ENCODE measurements at places on chromosomes 6 and 20.
A peak's percentile ranks its signal among the peaks of the same experiment; 100 is the strongest.

GRCh38 chr20:4637081-4637797 lies 84.5 kb upstream of the PRND start:
- DNase-seq: no peak

DNA sequence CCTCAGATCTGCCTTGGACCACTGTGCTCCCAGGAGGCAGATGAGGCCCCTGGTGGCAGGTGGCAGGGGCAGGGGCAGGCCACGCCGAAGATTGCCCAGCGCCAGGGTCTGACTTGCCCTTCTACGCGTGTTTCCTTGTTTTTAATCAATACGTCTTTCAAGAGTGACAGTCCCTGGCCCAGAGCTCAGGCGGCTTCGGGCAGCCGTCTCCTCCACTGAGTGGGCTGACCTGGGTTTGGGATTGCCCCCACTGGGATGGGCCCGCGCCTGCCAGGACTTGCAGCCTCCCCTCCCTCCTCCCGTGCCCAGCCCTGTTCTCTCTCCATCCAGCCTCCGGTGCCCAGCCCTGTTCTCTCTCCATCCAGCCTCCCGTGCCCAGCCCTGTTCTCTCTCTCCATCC lies 21.2 kb downstream of the FRMD1 start:
- DNase-seq: no peak

DNA sequence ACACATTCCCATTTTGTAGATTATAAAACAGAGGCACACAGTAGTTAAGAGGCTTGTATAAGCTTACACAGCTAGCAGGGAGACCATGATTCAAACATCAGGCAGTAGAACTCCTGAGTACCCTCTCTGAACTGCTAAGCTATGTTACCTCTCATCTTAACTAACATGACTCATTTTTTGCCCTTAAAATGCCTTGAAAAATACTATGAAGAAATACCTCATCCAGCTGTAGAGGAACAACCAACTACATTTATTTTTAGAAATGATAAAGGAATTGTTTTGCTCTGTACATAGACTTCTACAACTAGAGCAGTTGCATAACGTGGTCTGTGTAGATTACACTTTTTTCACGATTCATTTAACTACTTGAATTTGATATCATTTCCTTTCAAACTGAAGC lies 102.1 kb downstream of the FLRT3 start:
- DNase-seq: no peak

GRCh38 chr20:33814238-33814712 lies 3.1 kb downstream of the CHMP4B start:
- DNase-seq: no peak

DNA sequence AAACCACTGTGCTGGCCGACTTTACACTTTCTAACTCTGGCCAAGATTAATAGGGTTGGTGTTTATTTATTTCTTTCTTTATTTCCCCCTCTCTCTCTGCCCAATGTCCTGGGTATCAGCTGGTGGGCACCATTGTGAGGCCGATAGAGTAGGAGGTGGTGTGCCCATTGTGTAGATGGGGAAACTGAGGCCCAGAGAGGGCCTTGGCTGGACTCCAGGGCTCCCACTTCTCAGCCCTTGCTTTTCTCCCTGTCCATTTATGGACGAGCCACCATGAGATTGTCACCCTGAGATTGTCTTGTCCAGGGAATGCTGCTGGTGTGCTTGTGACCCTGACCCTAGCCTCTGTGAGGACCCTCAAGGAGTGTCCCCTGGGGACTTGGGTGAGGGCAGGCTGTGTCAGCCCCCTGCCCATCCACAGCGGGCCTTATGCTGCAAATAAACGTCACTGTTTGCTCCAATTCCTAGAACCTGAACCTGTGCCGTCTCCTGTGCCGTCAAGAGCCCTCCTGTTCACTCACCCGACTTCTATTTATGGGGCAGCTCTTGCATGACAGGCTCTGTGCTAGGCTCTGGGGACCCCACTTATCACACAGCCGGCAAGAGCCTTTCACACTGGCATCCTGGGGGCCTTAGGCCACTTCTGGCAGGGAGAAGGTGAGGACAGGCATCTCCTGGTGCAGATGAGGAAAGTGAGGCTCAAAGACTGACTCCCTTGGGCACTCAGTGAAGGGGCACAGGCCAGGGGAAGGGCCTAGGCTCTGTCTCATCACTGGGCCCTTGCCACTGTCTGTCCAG lies 24.8 kb downstream of the SUN5 start:
- no peak for DNase-seq

GRCh38 chr6:101402622-101403031 lies 9.1 kb downstream of the GRIK2 start:
- DNase-seq: no peak

- DNase-seq: no peak
These were observed 55.8 kb upstream of the SMOC2 start for GRCh38 chr6:168385037-168385759.

- no peak for DNase-seq
These were observed 29.7 kb downstream of the IGF2R start for GRCh38 chr6:159998538-159998937.

DNA sequence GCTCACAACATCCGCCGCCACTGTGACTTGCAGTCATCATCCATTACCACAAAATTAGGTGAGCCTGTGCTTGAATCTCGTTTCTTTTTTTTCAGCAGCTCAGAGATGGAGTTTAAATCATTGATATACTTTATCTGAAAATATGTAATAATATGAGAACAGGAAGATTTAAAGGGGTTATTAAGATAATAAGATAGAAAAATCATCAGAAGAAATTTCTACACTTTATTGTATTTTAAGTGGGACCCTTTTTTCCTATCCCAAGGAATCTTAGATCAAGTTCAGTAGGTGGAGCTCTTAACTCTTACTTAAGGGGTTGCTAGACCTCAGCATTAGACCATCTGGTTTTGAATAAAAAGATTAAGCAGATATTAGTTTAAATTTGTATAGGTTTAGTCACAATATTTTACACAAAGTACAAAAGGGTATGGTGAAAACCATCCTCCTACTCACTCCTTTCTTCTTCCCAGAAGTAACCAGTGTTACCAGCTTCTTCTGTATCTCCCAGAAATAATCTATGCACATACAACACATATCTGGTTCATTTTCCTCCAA lies 9.4 kb upstream of the NCOA7 start:
- peak; percentile 42 for DNase-seq

- DNase-seq: no peak
These were observed 50.0 kb downstream of the ADAT2 start for GRCh38 chr6:143400258-143401067.

DNA sequence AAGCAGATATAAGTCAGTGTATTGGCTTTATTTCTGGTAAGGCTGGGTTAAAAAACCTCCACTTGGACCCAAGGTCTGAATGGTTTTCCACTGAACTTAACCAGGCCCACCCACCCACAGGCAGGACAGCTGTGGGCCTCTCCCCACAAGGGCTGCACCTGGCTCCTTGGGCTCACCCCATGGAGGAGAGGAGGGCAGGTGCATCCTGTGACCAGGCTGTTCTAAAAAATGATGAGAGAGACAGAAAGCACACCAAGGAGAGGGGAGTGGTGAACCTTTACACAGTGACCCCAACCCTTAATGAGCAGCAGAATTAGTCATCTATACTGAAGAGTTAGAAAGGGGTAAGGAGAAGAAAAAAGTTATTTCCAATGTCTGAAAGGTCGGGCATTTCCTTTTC lies 34.5 kb upstream of the DUSP22 start:
- no peak for DNase-seq

- DNase-seq: no peak
These were observed 50.6 kb downstream of the LAMA4 start for GRCh38 chr6:112203577-112204349.

- DNase-seq: no peak
These were observed 12.9 kb downstream of the OR2A4 start for GRCh38 chr6:131688286-131688685.

DNA sequence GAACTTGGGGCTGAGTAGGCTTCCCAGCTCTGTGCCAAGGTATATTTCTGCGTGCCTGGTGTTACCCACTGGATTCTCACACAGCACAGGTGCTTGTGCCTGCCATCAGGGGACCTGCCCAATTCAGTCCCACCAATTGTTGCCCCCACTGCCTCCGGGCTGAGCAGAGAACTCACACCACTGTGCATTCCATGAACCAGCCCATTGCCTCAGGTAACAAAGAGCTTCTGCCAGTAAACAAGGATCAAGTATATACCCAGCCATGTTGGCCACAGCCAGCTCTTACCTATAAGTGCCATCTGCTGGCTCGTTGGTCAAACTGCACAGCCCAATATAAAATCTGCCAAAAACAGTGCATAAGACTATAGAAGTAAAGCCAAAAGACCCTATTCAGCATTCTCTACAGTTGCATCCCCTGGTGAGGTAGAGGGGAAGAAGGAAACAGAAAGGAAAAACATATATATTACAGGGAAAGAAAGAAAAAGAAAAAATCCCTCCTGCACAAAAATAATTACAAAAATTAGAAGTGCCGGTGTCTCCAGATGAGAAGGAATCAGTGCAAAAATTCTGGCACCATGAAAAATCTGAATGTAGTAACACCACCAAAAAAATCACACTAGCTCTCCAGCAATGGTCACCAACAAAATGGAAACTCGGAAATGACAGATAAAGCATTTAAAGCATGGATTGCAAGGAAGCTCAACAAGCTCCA lies 241.4 kb downstream of the IBTK start:
- no peak for DNase-seq

GRCh38 chr20:46674253-46675083 lies 14.8 kb downstream of the TP53RK start:
- DNase-seq: no peak

DNA sequence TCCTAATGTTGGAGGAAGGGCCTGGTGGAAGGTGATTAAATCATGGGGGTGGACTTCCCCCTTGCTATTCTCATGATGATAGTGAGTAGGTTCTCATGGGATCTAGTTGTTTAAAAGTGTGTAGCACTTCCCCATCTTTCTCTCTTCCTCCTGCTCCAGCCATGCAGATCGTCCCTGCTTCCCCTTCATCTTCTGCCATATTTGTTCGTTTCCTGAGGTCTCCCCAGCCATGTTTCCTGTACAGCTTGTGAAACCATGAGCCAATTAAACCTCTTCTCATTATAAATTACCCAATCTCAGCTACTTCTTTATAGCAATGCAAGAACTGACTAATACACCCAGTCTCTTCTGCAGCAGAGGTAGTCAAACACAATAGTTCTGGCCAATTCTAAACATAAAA lies 5.4 kb downstream of the EPM2A start:
- DNase-seq: no peak

- DNase-seq: no peak
These were observed 10.5 kb upstream of the KIAA1755 start for GRCh38 chr20:38270869-38271605.

GRCh38 chr6:132780770-132781371 lies 17.6 kb downstream of the SLC18B1 start:
- no peak for DNase-seq

GRCh38 chr6:167294241-167294640 lies 3.1 kb downstream of the UNC93A start:
- no peak for DNase-seq

- DNase-seq: no peak
These were observed 62.0 kb upstream of the HFE start for GRCh38 chr6:26025047-26025893.

DNA sequence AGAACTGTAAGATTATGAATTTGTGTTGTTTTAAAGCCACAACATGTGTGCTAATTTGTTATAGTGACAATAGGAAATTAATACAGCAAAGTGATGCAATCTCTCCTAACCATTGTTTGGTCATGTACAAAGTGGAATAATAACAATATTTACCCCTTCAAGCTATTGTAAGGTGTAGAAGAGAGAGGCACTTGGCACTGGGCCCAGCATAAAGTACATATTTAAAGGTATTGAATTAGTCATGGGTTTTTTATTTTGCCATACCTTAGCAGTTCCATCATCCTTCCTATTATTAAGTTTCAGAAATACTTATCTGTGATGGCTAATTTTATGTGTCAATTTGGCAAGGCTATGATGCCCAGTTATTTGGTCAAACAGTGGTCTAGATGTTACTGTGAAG lies 322.4 kb upstream of the TSHZ2 start:
- DNase-seq: no peak

GRCh38 chr6:33797626-33798342 lies 6.0 kb downstream of the MLN start:
- DNase-seq: no peak

- no peak for DNase-seq
These were observed 73.7 kb downstream of the EDN1 start for GRCh38 chr6:12363651-12364381.

DNA sequence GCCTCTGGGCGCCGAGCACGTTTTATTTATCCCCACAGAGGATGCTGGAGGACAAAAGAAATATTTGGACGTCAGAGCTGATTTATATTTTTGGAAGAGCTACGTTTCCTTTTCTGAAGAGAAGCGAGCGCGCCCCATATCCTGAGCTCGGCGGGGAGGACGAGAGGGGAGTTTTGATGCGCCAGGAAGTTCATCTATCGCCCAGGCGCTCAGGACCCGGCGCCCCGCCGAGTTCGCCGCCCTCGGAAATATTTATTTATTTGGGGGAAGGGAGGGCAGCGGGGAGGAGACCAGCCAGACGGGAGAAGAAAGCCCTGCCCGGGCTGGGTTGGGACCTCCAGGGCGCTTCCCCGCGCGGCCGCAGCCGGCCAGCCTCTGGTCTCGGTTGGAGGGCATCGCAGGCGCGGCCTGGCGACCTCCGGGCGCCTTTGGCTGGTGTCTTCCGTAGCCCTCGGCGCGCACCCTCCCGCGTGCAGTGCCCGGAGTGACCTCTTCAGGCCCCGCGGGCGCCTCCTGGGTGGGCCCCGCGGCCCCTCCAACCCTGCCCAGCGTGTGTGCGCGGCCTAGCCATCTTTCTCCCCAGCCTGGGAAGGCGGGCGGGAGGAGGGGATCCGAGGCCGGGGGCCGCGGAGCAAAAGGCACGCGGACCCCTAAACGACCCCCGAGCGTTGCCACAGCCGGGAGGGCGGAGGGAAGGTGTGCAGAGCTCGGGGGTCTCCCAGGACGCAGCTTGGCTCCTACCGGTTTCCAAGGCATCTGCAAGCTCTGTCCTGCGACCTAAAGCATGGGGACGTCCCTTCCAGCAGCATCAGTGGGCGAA lies 5.4 kb upstream of the FOXF2 start:
- DNase-seq: no peak

DNA sequence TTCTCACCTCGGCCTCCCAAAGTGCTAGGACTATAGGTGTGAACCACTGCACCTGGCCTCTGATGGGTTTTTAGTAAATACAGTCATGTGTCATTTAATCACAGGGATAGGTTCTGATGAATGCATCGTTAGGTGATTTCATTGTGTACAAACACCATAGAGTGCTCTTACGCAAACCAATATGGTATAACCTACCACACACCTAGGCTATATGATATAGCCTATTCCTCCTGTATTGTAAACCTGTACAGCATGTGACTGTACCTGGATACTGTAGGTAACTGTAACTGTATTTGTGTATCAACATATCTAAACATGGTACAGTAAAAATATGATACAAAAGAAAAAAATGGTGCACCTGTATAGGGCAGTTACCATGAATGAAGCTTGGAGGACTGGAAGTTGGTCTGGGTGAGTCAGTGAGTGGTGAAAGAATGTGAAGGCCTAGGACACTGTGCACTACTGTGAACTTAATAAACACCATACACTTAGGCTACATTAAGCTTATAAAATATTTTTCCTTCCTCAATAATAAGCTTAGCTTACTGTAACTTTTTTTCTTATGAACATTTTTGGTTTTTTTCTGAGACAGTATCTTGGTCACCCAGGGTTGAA lies 10.0 kb downstream of the BICRAL start:
- no peak for DNase-seq
